ENCODE measurements at places on chromosomes 1 and 21. TPM values are rescaled to one million over a fixed set of nuclear protein-coding genes. Genes with fewer than 3 reads are reported as not detected.

CLK2 gene
- 17.4 TPM for total RNA-seq

DNA sequence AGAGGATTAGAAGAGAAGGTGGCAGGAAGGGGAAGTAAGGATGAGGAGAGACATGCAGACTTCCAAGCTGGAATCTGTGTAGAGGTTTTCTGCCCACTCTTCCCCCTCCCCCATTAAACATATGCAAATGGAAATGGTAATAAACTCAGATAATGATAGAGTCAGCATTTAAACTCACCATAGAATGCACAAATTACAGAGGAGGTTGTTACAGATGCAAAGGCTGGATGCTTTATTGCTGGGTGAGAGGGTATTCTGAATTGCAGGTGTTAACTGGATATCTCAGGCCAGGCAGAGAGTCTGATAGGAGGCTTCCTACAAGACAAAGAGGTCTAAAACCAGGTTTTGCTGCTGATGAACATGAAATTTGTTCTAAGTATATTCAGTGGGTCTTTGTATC is 372.5 kb downstream of the SEC16B start:
- no peak overlapping the region for H3K27ac ChIP-seq
- H3K4me1 ChIP-seq, result no peaks in the 10 kb centered on the region
- no peaks in the 10 kb centered on the region for H3K27me3 ChIP-seq

DNA sequence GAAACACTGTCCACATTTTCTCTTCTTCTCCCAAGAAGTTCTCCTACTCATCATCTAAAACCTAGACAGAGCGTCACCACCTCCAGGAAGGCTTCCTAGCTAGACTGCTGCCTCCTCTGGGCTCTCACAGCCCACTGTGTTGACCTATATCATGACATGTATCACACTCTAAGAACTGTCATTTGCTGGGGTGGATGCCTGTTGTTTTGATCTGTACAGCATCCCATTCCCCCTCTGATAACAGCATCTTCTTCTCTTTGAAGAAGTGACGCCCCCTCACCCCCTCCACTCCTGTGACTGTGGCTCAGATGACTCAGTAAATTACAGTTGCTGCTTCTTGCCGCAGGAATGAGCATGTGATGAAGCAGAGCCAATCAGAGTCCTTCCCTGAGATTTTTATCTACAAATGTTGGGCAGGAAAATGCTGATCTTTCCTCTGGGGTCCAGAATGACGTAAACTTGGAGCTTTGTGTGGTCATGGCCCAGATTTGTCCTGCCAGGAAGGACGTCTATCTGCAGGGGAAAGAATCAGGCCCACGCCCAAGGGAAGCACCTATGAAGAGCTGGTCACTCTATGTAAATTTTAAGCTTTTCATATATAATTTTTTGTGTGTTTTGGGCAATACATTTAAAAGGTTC is 28.0 kb upstream of the FOXO6 start:
- H3K27me3 ChIP-seq, result no peaks in the 10 kb centered on the region
- H3K4me1 ChIP-seq, result no peaks in the 10 kb centered on the region
- no peaks in the 10 kb centered on the region for H3K36me3 ChIP-seq
- peak; percentile 70 for DNase-seq
- H3K27ac ChIP-seq, result no peak overlapping the region

DNA sequence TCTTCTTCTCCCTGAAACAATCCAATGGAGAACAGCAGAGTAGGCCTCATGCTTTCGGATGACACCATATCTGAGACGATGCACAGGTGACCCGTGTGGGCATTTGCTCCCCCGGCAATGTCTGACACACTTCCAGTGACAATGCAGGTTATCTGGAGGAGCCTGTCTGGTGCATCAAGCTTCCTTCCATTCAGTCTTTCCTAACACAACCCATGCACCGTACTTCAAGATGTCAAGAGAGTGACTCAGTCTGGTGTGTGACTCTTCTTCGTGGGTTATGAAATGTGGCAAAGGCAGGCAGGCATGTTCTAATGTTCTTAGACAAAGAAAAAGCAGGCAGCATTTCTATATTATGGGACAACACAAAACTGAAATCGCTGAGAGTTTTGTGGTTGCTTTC is 159.1 kb downstream of the EDEM3 start:
- DNase-seq, result no peak
- H3K27ac ChIP-seq, result no peak overlapping the region
- H3K27me3 ChIP-seq, result no peaks in the 10 kb centered on the region
- H3K4me1 ChIP-seq, result peaks cover 15% of the 10 kb centered on the region
- no peak overlapping the region for H3K4me3 ChIP-seq

DNA sequence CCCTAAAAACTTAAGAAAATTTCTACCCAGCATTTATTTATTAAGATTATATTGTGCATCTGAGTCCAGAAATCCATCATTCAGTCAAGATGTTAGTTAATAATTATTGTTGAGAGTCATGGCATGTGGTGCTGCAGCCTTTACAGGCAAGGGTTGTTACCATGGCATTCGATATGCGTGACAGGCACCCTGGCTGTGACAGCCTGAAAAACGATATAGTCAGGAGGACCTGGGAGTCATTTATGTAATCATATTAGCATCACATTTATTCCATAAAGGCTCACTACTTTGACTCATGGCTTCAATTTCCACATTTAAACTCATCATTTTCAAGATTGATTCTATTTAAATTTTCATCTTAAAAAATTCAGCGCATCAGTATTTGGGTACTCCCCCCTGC is 68.0 kb downstream of the CACHD1 start:
- H3K4me1 ChIP-seq, result peaks cover 22% of the 10 kb centered on the region
- H3K36me3 ChIP-seq, result no peaks in the 10 kb centered on the region
- DNase-seq, result no peak
- no peak overlapping the region for H3K27ac ChIP-seq

DNA sequence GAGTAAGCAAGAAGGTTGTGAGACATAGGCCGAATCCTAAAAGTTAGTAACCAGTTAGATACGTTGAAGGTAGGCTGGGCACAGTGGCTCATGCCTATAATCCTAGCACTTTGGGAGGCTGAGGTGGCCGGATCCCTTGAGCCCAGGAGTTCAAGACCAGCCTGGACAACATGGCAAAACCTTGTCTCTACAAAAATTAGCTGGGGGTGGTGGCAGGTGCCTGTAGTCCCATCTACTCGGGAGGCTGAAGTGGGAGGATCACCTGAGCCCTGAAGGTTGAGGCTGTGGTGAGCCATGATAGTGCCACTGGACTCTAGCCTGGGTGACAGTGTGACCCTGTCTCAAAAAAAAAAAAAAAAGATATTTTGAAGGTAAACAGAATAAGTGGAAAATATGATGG is 1.5 kb upstream of the PARP1 start:
- no peak for DNase-seq
- H3K4me3 ChIP-seq, result no peak overlapping the region
- H3K27ac ChIP-seq, result no peak overlapping the region
- H3K4me1 ChIP-seq, result peaks cover 15% of the 10 kb centered on the region
- H3K36me3 ChIP-seq, result no peaks in the 10 kb centered on the region

- no peak overlapping the region for H3K27ac ChIP-seq
- DNase-seq, result no peak
- H3K36me3 ChIP-seq, result no peaks in the 10 kb centered on the region
- no peak overlapping the region for H3K4me3 ChIP-seq
- H3K27me3 ChIP-seq, result peaks cover 31% of the 10 kb centered on the region
- no peaks in the 10 kb centered on the region for H3K4me1 ChIP-seq
Measured at GRCh38 chr1:40114400-40114799, 17.3 kb upstream of the PPT1 start.

DNA sequence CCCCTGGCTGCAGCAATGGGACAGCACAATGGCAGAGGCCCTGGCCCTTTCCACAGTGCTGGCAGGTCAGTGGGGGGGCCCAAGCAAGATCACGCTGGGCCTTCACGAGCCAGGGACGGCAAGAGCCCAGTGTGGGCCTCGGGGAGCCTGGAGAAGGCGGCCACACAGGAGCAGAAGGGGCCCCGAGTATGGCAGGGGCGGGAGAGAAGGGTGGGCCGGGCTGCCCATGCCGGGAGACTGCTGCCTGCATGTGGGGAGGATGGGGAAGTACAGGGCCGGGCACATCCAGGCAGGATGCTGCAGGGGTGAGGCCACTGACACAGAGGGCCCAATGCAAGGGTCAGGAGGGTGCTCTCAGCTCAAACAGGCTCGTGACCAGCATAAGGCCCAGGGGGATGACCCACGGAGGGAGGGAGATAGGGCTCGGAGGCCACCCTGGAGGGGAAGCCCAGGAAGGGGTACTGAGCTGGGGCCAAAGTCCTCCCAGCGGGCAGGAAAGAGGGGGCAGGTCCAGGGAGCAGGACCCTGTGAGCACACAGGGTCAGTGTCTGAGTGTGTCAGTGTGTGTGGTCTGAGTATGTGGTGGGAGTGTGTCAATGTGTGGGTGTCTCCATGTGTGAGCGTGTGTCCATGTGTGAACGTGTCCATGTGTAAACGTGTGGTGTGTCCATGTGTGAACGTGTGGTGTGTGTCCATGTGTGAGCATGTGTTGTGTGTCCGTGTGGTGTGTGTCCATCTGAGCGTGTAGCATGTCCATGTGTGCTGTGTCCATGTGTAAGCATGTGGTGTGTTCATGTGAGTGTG is 13.1 kb downstream of the SLC19A1 start:
- no peaks in the 10 kb centered on the region for H3K27me3 ChIP-seq
- no peak for DNase-seq
- H3K4me1 ChIP-seq, result no peaks in the 10 kb centered on the region
- peaks cover 9% of the 10 kb centered on the region for H3K36me3 ChIP-seq

AP4B1 gene
- 14.1 TPM for total RNA-seq

GRCh38 chr1:230883967-230884366 is 15.6 kb upstream of the C1orf198 start:
- peaks cover 7% of the 10 kb centered on the region for H3K4me1 ChIP-seq
- H3K4me3 ChIP-seq, result no peak overlapping the region
- H3K27ac ChIP-seq, result no peak overlapping the region
- peaks cover 9% of the 10 kb centered on the region for H3K27me3 ChIP-seq
- H3K36me3 ChIP-seq, result no peaks in the 10 kb centered on the region

DNA sequence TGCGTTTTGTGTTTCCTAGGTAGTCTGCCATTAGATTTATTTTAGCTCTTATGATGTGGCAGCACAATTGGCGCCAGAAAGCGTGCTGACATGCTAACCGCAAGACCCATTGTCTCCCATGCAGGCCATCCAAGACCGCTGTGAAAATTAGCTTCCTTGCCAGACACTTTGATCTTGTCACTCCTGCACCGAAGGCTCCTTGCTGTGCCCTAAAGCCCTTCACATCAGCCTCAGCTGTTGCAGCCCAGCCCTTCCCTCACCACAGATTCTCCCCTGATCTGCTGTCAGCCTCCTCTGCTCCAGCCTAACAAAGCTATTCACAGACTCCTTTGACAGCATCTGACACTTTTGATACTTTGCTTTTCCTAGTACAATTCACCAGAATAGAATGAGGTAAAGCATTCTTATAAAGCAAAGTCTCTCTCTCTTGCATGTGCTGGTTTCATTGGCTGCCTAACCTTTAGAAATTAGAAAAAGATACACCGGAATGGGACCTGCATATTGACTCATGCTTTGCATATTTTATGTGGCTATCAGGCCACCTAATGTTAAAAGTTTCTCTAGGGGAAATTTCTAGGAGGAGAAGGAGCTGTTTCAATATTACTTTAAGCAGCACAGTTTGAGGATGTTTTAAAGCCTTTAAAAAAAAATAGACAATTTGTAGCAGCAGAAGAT is 280.3 kb upstream of the FMN2 start:
- no peak for DNase-seq
- no peak overlapping the region for H3K27ac ChIP-seq
- peaks cover 3% of the 10 kb centered on the region for H3K4me1 ChIP-seq
- no peak overlapping the region for H3K4me3 ChIP-seq

DNA sequence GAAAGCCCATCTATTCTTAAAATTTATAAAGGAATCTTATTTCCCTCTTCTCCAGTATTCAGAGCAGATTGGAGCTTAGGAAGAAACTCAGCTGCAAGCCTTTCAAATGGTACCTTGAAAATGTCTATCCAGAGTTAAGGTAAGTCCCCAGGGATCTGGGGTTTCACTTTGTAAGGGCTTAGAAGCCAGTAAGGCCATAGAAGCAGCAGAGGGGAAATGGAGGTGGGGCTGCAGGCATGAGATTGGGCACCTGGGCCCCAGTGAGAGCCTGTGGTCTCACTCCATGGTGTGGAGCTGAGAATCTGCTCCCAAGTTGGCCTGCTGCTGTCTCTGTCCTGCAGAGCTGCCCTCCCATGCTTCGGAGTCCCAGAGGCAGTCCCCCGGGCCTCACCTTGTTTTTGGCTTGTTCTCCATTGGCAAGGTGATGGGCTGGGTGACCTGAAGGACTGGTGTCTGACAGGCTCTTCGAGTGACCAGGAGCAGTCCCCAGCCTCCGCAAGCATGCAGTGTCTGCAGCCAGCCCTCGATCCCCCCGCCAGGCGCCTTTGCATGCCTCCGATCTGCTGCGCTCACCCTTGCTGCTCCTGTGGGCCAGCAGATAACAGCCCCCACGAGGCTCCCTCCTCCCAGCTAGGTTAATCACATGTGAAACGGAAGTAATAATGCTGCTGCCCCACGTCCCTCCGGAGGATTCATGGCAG is 163.1 kb downstream of the PGBD5 start:
- H3K27ac ChIP-seq, result no peak overlapping the region
- peaks cover 54% of the 10 kb centered on the region for H3K36me3 ChIP-seq
- no peaks in the 10 kb centered on the region for H3K27me3 ChIP-seq
- no peaks in the 10 kb centered on the region for H3K4me1 ChIP-seq
- no peak overlapping the region for H3K4me3 ChIP-seq
- DNase-seq, result no peak

DNA sequence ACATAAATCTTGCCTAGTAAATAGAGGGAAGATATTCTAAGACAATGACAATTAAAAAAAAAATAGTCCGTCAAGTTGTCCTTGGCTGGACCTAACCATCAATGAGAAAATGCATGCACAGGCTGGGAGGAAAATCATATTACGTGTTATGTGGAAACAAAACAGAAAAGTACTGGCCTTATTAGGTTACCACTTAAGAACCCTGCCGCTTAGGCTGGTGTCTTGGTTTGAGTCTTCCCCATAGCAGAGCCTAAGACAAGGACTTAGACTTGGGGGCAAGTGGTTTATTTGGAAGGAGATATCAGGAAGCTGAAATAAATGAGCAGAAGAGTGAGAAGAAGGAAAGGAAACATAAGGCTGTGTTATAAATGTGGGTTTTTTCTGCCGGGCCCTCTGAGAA is 186.4 kb downstream of the MRPL39 start:
- no peaks in the 10 kb centered on the region for H3K4me1 ChIP-seq
- no peak overlapping the region for H3K27ac ChIP-seq
- H3K36me3 ChIP-seq, result no peaks in the 10 kb centered on the region
- no peak for DNase-seq
- peaks cover 15% of the 10 kb centered on the region for H3K27me3 ChIP-seq
- no peak overlapping the region for H3K4me3 ChIP-seq

GRCh38 chr21:15240848-15241247 is 176.0 kb upstream of the NRIP1 start:
- peaks cover 2% of the 10 kb centered on the region for H3K4me1 ChIP-seq
- DNase-seq, result peak; percentile 10
- H3K27ac ChIP-seq, result no peak overlapping the region
- H3K27me3 ChIP-seq, result no peaks in the 10 kb centered on the region
- no peak overlapping the region for H3K4me3 ChIP-seq

DNA sequence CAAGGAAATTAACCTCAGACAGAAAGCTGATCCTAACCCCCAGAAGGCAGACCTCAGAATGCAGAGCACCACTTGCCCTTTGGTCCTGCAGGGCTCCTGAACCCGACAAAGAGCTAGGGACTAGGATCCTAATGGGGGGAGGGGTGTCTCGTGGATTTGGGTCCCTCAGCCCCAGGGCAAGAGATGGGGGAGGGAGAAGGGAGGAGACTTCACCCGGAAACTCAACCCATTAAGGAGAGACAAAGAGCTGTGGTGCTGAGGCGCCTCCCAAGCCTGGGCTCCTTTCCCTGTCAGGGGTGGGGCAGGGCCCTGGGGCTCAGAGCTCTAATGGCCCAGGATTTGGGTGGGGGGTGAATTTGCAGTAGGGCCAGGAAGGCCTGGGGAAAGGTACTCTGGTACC is 2.9 kb downstream of the NECTIN4 start:
- no peak overlapping the region for H3K27ac ChIP-seq
- no peaks in the 10 kb centered on the region for H3K27me3 ChIP-seq
- no peaks in the 10 kb centered on the region for H3K36me3 ChIP-seq
- peaks cover 38% of the 10 kb centered on the region for H3K4me1 ChIP-seq
- no peak overlapping the region for H3K4me3 ChIP-seq
- no peak for DNase-seq
